ENCODE measurements at places on chromosomes 11 and 22. TPM values are rescaled to one million over a fixed set of nuclear protein-coding genes. Genes with fewer than 3 reads are reported as not detected.

Gene HBE1
- total RNA-seq, result not detected

Gene CHADL
- total RNA-seq, result 0.62 TPM

Gene OTOG
- not detected for total RNA-seq

Gene MPZL3
- 27.8 TPM for total RNA-seq

Gene CTSF
- 17.3 TPM for total RNA-seq

Gene FDXACB1
- 1.6 TPM for total RNA-seq

Gene TRPC6
- total RNA-seq, result 0.37 TPM

Gene C1QTNF5
- 8.7 TPM for total RNA-seq

Gene IFITM10
- 1.1 TPM for total RNA-seq

Gene CRYBB1
- total RNA-seq, result not detected

Gene TSSK2
- not detected for total RNA-seq

Gene C1QTNF6
- total RNA-seq, result 16.7 TPM

Gene C11orf52
- total RNA-seq, result 8.8 TPM

Measured in colonic mucosa (tissue), 4 donors.